Activated T-cell treated with anti-CD3 and anti-CD28 coated beads for 24 hours (primary cell): ENCODE measurements at places on chromosomes 11 and 22.

GRCh38 chr11:7671347-7672215, 1.7 kb downstream of the CYB5R2 start:
- DNase-seq, result peak; percentile 16

GRCh38 chr11:76424379-76424778, 20.4 kb upstream of the EMSY start:
- no peak for DNase-seq

DNA sequence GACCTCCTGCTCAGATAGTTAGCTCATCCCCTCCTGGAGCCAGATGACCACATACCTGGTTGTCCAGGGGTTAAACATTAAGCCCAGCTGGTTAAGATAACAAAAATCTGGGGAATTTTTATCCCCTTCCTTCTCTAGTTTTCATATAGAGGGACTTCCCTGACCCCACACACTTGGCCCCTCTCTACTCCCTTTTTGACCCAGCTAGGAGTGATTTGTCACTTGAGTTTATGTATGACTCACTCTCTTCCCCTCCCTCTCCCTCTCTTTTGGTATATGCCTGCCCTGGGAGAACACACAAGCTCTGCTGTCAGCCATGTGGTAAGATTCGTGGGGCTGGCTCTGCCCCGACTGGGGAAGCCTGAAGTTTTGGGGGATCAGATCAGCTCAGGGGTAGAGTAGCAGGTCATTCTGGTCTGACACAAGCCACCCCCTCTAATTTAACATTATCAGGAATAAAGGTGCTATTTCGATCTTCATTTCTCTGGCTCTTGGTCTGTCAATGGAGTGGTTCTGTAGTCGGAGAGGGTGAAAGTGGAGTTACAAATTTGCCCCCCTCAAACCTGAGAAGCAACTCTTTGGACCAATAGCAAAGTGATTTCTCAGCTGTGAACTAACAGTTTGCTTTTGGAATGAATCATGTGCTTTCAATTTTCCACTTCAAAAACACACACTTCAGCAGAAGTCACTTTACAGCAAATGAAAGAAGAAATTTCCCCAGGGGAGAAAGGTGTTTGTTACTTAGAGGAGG, 415.3 kb upstream of the CADM1 start:
- no peak for DNase-seq

DNA sequence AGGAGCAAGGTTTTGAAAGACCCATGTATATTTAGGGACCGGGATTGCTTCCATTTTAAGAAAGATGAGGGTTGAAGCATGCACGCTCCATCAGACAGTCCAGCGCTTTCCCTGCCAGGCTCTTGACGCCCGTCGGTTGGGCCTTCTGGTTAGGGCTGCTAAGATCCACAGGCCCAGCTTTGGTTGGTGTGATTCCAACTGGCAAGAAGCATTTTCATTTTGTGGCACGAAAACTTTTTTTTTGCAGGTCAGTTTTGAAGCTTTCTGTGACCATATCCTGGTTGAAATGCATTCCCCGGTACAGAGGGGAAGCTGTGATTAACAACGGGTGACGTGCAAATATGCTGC, 34.3 kb upstream of the MPPED1 start:
- DNase-seq, result no peak

DNA sequence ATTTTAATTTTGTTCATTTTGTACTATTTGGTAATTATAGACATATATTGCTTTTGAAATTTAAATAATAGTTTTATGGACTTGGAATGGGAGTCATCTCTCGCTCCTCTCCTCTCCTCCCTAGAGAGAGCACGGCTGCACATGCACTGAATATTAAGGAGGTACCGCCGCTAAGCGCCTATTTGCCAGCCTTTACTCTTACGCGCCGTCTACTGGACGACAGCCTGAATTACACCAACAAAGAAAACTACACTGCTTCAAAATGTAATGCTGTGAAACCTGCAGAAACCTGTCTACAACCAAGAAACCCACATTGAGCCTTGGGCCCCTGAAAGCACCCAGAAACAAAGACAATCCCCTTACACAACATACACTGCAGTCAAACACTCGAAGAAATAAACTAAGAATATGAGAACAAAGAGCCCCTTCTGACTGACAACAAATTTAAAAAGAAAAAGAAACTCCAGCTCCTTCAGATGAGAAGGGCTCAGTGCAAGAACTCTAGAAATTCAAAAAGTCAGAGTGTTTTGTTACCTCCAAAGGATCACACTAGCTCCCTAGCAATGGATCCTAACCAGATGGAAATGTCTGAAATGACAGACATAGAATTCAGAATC, 737.2 kb downstream of the LRRC4C start:
- DNase-seq, result no peak

DNA sequence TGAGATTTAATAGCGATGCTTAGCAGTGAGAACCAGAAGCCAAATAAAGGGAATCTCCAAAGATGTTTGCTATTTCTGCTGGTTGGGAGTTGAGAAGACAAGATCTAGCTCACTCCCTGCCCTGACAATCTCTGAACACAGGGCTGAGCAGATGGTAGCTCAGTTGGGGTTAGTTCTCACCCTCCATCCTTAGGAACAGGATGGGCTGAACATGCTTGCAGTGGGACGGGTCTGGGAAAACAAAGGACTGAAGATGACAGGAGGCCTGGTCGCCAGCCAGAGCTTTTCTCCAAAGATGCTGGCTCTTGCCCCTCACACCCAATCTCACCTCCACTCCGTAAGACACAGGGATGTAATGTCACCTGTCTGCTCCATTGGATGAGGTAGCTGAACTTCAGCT, 72.7 kb downstream of the SC5D start:
- no peak for DNase-seq

GRCh38 chr11:22554221-22554620, 71.4 kb downstream of the FANCF start:
- no peak for DNase-seq
